ENCODE measurements at places on chromosomes 7 and 10.

DNA sequence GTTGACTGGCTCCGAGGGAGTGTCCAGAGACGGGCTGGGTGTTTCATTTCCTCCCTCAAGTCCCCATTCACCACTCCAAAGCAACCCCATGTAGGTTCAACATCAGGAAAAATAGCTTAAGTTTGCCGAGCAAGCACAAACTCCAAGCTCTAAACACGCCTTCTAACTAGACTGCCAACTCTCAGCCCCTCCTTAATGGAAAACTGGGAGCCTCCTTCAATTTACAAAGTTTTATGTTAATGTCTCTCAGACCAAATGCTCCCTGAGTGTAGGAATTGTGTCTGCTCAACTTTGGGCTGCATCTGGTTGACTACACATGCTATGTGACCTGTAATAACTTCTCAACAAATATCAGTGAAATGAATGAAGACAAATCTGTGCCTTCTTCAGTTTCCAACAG, 87.5 kb downstream of the FAM204A start:
- no peak for DNase-seq

DNA sequence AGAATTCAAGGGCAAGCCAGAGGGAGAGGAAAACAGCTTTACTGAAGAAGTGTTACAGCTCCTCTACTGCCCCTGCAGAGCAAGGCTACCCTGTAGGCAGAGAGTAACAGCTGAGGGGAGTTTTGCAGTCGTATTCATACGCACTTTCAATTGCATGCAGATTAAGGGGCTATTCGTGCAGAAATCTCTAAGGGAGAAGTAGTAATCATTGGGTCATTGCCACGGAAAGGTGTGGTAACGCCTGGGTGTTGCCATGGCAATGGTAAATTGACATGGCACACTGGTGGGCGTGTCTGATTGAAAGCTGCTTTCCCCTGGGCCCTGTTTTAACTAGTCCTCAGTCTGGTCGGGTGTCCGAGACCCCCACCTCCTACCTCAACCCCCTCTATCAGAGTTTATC, 227.2 kb downstream of the NSUN6 start:
- no peak for DNase-seq

DNA sequence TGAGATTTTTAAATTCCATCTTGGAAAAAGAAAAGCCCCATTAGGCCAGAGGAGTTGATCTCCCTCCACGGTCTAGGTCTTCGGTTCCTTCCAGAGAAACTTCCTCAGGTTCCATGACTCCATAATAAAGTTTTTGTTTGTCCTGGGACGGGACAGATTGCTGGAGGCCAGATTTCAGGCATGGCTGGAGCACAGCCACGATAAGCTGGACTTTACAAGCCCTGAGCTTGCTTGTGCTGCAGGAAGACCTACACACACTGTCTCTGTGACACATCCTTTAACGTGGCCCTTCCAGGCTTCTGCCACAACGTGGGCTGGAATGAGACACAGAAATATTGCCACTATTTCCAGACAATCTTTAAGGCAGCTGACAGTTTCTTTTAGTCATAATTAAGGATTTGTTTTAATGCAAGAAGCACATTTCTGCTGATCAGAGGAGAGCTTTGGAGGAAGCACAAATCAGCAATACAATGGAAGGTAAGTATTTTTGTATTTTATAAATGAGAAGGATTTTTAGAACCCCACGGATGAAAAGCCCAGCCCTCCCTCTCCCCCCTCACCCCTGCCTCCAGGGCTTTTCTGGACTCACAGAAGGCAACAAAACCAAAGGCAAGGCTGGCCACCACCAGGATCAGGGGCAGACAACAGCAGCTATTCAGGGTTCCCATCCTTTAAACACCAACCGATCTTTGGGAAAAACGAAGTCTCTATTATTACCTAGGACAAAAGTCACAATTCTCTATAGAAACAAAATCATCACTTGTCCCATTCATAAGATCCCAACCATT, 6.5 kb downstream of the CTBP2 start:
- DNase-seq, result peak; percentile 50

- DNase-seq, result no peak
Measured at GRCh38 chr7:132394283-132395198, 181.7 kb downstream of the PLXNA4 start.

GRCh38 chr10:131810805-131811629, 89.8 kb upstream of the PPP2R2D start:
- DNase-seq, result no peak

GRCh38 chr10:3672220-3672619, 112.8 kb downstream of the KLF6 start:
- no peak for DNase-seq

DNA sequence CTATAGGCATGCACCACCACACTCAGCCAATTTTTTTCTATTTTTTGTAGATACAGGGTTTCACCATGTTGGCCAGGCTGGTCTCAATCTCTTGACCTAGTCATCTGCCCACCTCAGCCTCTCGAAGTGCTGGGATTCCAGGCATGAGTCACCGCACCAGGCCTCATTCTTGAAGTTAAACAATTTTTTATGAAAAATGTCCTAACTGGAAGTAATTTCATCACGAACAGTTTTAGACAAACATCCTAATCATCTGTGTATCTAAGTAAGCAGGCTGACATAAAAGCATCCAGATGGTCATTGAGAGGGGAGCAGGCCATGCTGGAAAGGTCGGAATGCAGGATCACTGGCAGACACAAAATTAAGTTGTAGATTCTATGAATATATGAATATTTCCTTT, 269.1 kb downstream of the ZMYND11 start:
- DNase-seq, result no peak

DNA sequence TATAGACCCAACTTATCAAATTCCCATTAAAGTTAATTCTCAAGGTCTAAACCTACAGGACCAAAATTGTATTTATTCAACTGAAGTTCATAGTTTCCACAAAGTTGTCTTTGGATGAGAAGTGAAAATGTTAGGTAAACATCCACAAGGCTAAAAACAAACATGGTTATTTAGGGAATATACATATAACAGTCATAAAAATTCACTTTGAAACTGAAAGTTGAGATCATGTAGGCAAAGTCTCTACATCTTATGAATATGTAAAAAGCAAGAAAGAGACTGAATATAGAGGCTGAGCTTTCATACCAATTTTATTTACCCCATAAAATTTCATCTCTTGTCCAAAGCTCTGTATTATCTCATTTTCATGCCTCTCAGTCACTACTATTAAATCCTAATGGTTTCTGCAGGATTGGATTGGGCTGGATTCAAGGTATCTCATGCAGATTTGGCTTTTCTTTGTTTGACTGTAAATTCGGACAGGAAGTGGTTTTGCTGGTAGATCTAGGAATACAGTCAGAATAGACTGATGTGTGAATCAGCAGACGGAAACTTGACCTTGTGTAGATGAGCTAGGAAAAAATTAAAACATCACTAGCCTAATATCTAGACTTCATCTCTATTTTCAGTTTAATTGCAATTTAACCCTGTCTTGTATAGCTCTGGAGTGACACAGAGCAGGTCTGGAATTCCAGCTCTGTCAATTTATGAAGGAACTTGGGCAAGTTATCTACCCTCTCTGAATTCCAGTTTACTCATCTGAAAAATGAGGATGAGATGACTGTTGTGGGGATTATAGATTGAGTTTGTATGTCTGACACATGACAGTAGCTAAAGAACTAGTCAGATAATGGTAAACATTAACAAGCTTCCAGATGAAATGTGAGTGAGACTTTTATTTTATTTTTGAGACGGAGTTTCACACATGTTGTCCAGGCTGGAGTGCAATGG, 27.3 kb upstream of the SKAP2 start:
- no peak for DNase-seq

DNA sequence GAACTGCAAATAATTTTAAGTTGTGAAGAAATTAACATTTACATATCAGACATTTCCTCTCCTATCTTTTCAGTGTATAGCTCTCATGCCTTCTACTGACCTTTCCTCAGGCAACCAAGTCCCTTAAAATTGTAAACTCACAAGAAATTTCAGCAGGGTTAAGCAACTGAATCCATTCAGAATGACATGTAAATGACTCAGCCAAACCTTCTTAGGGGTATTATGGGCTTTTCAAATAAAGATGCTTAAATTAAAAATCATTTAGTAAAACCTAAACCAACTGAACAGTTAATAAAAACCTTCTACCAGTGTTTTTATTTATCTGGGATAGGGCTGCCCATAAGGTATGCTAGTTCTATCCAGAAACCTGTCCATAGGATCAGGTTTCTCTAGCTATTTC, 20.7 kb downstream of the WAPL start:
- no peak for DNase-seq

- DNase-seq, result no peak
Measured at GRCh38 chr10:31343551-31343950, 24.5 kb downstream of the ZEB1 start.

DNA sequence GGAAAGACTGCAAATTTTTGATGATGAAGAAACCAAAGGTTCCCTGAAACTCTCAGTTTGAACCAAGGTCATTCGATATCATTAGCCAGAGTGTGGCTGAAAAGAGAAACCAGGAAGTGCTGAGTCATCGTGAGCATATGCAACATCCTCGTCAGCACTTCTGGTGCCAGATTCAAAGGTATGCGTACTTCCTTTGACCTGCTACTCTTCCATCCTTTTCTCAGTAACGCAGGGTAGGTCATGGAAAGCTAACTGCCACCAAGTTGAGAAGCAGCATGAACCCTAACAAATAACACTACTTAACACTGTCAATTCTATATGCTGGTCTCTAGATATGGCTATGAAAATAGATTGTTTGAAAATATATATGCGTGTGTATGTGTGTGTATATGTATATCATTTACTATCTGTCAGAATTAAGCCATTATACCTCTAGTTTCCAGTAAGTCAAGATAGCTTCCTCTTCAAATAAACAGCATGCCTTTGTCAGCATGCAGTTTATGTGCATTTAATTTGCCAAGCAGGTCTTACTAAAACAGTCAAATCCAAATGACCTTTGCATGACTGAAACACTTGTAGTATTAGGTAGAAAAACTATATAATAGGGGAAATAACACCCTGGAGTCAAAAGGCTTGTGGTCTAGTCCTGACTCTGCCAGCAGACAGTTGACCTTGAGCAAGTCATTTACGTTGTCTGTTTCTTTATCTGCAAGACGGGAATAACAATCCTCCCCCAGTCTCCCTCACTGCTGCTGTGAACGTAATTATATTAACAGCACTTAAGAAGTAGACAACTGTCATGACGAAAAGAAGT, 26.4 kb downstream of the CDK6 start:
- DNase-seq, result peak; percentile 58

GRCh38 chr10:121599947-121600346, 1.7 kb upstream of the FGFR2 start:
- DNase-seq, result no peak

- DNase-seq, result no peak
Measured at GRCh38 chr10:31075881-31076609, 44.4 kb upstream of the ZNF438 start.

- no peak for DNase-seq
Measured at GRCh38 chr10:117431160-117431559, 55.9 kb upstream of the PDZD8 start.

DNA sequence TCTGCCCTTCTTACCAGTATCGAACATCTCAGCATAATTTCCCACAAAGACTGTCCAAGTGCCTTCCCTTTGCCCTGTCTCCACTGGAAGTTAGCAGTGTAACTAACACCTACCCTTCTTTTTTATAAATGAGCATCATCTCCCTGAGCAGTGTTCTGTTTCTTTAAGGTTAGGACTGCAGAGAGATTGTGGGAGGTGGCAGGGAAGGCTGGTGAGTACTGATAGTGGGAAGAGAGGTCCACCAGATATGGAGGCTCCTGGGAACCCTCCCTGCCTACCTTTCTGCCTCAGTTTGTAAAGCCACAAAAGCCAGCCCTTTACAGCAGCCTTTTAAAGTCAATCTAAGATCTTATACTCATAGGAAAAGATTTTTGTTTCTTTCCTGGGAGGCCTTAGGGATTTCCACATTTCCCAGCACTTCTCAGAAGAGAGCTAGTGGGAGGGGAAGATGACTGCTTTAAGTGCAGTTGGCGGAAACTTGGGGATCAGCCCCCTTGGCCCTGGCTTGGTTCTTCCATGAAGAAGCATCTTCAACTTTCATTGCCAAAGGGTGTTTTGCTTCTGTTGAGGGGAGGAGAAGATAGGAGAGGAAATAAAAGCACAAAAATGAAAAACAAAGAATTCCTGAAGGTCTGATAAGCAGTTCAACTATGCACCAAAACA, 36.6 kb upstream of the CALD1 start:
- DNase-seq, result no peak

Data from thyroid gland (tissue), 4 donors.